Occipital lobe (tissue), 3 donors: ENCODE measurements at places on chromosomes 13 and 19. TPM values are rescaled to one million over a fixed set of nuclear protein-coding genes. Genes with fewer than 3 reads are reported as not detected.

DNA sequence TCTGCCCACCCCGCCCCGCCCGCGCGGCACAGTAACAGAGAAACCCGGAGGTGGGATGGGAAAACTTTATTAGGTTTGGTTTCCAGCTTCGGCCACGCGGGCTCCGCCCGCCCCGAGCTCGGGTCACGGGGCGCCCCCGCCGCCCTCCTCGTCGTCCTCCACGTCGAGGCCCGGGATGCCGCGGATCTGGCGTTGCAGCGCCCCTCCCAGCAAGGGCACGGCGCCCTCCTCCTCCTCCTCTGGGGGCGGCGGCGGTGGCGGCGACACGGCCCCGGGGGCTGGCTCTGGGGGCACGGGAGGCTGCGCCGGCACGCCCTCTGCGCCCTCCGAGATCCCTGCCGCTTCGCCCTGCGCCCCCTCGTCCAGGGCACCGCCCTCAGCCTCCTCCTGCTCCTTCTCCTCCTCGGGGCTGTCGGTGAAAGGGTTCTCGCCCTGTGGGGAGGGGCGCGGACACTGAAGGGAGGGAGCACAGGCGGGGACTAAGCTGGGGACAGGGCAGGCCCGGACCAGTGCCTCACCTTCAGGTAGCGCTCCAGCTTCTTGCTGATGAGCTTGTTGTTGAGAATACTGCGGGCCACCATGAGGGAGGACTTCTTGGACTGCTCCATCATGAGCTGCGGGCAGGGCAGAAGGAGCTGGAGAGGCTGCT, 536 bp upstream of the AKAP8 start:
- no peak for DNase-seq

GRCh38 chr19:48967346-48968178, 2.5 kb downstream of the FTL start:
- no peak for DNase-seq

DNA sequence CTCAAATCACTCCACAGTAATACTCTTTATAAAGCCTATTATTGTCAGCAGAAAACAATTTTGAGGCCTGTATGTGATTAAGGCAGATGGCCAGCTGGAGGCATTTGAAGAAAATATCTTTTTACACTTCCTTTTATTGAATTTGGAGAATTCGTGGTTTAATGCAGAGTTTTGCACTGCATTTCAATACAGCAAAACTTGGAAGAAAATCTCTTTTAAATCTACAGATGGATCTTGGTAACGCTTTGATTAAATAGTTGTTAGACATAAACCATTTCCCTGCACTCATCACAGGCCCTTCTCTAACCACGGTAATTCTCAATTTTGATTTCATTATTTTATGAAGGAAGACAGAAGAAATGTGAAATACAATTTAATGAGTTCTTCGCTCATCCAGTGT, 185.7 kb downstream of the RFC3 start:
- no peak for DNase-seq

DNA sequence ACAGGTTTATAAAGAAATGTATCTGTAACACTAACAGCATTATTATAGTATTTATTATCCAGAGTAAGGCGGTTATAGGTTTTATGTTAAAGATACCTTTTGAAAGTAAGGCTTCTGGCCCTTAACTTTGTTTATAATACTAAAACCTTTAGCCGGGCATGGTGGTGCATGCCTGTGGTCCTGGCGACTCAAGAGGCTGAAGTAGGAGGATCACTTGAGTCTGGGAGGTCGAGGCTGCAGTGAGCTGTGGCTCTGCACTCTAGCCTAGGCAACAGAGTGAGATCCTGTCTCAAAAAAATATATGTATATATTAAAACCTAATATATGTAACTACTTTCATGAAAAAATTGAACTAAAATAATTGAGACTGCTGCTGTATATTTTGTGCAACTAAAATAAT, 98.7 kb upstream of the KLF5 start:
- DNase-seq: no peak

DNA sequence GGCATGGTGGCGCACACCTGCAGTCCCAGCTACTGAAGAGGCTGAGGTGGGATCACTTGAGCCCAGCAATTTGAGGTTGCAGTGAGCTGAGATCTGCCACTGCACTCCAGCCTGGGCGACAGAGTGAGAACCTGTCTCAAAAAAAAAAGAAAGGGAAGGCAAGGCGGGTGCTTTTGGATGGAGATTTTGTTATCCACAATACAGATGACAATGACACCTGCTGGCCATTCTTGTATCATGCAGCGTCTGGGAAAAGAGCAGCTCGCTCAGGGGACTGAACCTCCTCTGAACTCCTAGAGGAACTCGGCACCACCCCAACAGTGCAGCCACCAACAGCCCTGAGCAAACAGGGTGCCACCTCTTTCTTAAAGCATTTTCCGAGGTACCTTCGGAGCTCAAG, 22.8 kb downstream of the HAUS8 start:
- DNase-seq: no peak

DNA sequence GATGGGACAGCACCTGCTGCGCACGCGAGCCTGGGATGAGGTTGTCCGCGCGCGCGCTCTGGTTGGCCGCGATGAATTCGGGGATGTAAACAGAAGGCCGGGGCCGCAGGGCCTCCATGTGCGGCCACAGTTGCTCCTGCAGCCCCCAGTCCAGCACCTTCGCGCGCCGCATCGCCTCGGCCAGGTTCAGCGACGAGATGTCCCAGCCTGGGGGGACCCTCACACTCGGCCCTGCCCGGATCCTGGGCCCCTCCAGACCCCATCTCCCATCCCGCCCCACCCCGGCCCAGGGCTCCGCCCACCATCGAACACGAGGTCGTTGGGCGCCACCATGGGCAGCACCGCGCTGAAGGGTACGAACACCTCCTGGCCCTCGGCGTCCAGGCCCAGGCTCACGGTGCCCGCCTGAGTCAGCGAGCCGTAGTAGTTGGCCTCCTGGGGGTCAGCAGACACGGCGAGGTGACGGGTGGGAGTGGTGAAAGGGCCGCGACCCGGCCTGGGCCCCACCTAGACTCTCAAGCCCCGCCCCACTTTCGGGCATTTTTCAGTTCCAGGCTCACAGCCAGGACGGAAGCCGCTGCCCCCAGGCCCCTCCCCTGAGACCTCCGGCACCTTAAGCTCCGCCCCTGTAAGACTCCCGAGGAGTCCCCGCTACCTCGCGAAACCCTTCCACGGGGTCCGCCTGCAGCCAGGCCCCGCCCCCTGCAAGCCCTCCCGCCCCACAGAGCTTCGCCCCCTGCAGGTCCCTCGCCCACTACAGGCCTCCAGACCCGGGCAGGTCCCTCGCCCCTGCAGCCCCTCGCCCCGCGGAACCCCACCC, 1.1 kb downstream of the ISYNA1 start:
- no peak for DNase-seq

The PCSK4 gene
- 1.7 TPM for total RNA-seq

The POU4F1 gene
- total RNA-seq: under 0.01 TPM

- DNase-seq: no peak
Measured at GRCh38 chr19:6249296-6249695, 30.5 kb downstream of the MLLT1 start.

- no peak for DNase-seq
Measured at GRCh38 chr19:7559102-7559501, 23.6 kb downstream of the PNPLA6 start.

The PRKCG gene
- total RNA-seq: 1.7 TPM

The TLE6 gene
- 0.16 TPM for total RNA-seq

GRCh38 chr13:19781526-19781925, 1.2 kb downstream of the PSPC1 start:
- DNase-seq: no peak

- DNase-seq: no peak
Measured at GRCh38 chr19:48248081-48248833, 7.5 kb downstream of the CARD8 start.

DNA sequence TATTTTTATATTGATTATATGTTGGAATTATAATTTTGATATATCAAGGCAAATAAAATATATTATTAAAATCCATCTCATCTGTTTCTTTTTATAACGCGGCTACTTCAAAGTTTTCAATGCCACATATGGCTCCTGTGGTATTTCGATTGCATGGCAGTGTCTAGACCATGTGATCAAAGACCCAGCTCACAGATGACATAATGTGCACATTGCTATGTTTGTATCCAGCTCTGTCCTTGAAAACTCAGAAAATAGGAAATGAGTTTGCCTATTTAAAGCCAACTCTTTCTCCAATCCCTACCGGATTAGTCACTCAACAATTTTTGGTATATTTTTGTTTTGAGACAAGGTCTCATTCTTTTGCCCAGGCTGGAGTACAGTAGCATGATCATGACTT, 26.2 kb downstream of the TMTC4 start:
- DNase-seq: no peak

GRCh38 chr19:14300303-14300702, 80.9 kb upstream of the ADGRE5 start:
- DNase-seq: no peak

DNA sequence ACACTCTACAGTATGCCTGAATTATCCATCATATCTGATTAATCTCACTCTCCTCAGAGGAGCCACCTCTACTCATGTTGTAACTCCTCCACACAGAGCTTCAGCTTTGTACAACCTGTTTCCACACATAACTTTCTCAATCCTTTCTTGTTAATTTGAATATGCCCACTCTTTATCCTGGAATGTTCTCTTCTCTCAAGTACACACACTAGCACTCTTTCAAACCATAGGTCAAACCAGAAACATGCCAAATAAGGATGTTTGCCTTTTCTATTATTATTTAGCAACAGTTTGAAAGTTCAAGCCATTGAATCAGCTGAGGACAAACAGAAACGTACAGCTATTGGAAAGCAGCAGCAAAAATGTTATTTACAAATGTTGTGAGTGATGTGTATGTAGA, 110.3 kb downstream of the MIPEP start:
- no peak for DNase-seq

DNA sequence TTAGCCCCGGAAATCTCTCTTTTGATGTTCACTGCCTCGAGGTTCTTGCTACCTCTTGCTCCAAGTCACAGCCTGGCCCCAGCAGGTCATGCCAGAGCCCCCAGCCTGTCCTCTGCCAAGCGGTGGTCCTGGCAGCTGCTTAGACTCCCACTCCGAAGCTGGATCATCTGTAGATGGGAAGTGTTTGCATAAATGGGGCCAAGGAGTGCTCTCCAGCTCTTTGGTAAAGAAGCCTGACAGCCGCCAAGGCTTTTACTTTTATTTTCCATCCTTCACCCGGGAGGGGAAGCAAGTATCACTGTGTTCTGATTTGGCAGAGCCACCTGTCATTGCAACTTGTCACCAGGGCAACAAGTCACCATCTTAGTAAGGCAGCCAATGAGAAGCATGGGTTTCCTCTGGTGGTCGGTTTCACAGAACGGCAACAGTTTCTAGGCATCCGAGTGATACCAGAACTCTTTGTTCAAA, 10.6 kb upstream of the RETN start:
- DNase-seq: peak; percentile 7

The ZNF471 gene
- 18.4 TPM for total RNA-seq

GRCh38 chr19:44666852-44667556, 4.3 kb upstream of the CEACAM19 start:
- no peak for DNase-seq

- no peak for DNase-seq
Measured at GRCh38 chr13:84077271-84077670, 195.0 kb upstream of the SLITRK1 start.

- DNase-seq: no peak
Measured at GRCh38 chr13:24983094-24983493, 112.8 kb upstream of the PABPC3 start.

The LGALS7B gene
- total RNA-seq: not detected

DNA sequence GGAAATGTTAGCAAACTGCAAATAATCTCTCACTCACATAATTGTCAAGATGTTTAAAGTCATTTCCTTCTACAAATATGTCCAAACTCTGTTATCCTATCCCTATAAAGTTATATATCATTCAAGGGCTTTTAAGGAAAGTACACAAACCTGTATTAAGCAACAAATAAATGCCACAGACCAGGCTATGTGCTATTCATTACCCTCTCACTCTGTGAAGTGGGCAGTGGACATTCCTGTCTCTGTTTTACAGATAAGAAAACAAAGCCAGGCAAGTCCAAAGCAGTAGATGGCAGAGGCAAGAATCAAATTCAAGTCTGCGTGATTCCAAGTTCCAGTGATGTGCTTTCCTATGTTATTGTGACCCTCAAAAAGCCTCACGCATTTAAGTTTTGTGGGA, 140.6 kb downstream of the LHFPL6 start:
- no peak for DNase-seq
